Activated CD8-positive, alpha-beta memory T cell treated with anti-CD3 and anti-CD28 coated beads for 1 hour (primary cell): ENCODE measurements at places on chromosomes 3 and 15.

GRCh38 chr3:3836845-3837244 is 37.6 kb downstream of the LRRN1 start:
- no peak for DNase-seq

GRCh38 chr3:8152821-8153418 is 348.7 kb upstream of the LMCD1 start:
- DNase-seq: no peak

- DNase-seq: no peak
Observed at GRCh38 chr15:100429116-100429728, 87.4 kb upstream of the ADAMTS17 start.

GRCh38 chr3:61828880-61829721 is 267.7 kb downstream of the PTPRG start:
- no peak for DNase-seq

DNA sequence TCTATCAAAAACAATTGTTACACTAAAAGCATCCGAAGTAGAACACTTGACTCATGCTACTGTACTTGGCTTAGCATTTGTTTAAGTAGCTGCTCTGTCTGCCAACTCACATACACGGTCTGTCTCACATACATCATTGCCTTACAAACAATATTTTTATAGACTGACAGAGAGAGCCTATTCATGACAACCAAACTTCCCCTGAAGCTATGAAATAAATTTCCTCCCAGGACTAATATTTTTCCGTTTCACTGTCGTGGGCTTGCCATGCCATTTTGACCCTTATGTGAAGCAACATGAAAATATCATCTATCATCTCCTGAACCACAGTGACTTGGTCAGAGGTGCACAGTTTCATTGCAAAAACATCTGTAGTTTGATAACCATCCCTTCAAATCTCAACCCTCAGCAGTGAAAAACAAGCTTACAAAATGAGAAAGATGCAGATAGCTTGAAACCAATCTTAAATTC is 66.5 kb upstream of the PYGO1 start:
- DNase-seq: no peak

- no peak for DNase-seq
Observed at GRCh38 chr3:81726132-81726531, 35.3 kb downstream of the GBE1 start.

DNA sequence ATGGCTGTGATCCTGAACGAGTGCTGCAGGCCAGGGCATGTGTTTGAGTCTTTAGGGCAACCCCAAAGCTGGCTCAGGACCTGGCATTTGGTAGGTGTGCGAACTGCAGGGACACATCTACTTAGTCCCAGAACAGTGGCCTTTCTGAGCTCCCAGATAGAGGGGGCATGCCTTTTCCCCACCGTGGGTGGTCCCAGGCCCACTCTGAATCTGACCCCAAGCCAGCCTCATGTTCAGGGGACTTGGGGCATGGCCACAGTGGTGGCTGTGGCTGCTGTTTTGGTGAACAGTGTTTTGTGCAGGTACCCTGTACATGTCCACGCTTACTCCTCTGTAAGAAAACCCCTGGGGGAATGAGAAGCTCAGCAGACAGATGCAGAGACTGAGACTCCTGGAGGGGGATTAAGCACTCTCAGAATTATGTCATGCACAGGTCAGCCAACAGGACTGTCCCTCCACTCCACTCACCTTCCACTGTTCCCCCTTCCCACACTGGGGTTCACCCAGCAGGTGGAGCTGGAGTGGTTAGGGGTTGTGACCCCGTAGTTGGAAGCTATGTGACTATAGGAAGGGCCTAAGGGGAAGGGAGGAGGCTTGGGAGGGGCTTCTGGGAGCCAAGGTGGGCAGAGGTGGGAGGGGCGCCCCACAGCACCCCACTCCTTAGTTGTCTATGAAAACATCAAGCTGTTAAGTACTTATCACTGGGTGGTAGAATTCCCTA is 16.4 kb downstream of the ESYT3 start:
- no peak for DNase-seq
